ENCODE measurements at places on chromosomes 5 and 9. TPM values are rescaled to one million over a fixed set of nuclear protein-coding genes. Genes with fewer than 3 reads are reported as not detected.

- no peak for DNase-seq
Observed at GRCh38 chr5:151751091-151751490, 7.3 kb downstream of the ATOX1 start.

DNA sequence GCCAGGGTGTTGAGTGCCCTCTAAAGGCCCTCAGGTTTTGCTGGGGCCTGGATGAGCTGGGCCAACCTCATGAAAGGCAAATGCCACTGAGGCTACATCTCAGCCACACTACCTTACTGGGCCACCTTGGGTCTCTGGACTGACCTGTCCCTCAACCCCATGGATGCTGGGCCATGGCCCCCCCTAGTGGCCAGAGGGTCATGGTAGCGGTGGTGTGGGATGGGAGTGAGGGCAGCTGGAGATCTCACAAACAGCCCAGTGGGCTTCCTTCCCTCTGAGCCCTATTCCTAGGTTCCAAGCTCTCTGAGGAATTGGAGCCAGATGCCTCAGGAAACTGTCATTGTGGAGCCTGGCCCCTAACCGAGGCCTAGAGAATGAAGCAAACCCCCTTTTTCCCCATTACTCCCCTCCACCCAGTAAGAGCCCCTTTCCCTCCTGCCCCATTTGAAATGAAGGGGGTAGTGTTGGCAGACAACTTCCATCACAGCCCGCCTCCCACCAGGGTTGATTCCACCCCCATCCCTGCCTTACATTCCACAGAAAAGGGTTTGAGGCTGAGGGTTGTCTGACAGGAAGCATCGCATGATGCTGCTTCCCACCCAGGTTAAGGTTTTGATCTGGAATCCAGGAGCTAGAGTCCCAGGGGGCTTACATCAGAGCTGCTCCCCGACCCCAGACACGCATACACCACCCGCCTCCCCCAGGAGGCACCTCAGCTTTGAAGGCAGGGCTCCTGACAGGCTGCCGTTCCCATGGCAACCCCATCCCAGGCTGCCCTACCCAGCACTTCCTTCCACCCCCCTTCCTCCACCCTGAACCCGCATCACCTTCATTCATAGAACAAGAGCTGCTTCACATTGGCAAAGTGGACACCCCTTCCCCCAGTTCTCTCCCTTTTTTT, 63.9 kb downstream of the PCDH1 start:
- DNase-seq: no peak

GRCh38 chr5:20353499-20353898, 365.5 kb upstream of the CDH18 start:
- DNase-seq: no peak

PDE6A gene
- total RNA-seq: 0.31 TPM

SPINK4 gene
- not detected for total RNA-seq

DNA sequence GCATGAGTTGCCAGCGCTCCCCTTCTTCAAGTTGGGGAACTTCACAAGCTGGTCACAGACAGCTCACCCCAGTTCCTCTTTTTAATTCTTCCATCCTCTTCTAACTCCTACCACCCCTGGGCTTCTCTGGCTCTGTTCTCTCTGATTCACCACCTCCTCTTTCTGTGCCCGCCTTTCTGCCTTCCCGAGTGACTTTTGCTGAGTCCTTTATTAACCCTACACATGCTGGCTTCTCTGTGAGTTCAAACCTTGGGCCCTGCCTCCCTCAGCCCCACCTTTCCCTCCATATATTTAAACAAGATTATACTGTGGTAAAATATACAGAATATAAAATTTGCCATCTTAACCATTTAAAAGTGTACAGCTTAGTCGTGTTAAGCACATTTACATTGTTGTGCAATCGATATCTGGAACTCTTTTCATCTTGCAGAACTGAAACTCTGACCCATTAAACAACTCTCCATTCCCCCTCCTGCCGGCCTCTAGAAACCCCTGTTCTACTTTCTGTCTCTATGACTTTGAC, 32.0 kb downstream of the SLC46A2 start:
- DNase-seq: no peak

- DNase-seq: no peak
Observed at GRCh38 chr9:103941104-103941503, 153.0 kb upstream of the SMC2 start.

DNA sequence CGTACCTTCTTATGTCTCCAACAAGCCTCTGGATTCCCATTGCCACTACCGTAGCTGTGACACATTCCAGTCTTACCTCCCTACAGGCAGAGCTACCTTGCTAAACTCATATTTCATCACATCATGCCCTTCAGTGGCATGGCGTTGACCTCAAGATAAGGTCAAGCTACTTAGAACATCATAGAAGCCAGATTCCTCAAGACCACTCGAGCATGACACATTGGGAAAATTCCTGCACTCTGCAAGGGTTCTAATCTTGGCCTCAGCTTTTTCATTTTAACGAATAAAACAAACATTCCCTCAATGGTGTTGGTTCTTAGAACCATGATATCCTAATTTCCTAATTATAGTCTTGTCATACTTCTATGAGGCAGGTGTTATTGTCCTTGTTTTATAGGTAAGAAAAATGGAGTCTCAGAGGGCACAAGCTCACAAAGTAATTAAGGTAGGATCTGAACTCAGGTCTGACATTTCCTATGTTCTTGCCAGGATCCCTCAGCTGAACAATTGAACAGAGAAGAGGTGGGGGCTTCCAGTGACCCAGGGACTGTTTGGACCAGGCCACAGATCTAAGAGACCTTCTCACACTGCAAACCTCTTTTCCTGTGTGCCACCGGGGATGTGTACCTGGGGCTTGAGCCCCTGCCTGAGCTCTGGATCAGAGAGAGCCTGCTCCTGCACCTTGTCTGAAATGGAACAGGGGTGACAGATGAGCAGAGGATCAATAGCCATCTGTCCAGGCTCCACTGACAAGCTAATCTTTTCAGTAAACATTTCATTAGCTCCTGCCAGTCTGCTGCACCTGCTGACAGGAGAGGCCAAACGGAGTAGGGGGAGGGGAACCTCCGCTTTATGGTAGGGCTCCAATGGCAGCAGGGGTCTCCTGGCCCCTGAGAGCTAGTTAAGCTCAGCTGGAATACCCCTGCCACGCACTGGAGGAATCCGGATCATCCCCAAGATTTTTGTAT, 49.3 kb downstream of the ALG2 start:
- DNase-seq: no peak

- peak; percentile 7 for DNase-seq
Observed at GRCh38 chr5:63125862-63126261, 547.2 kb downstream of the LRRC70 start.

GRCh38 chr5:435961-436640, 6.9 kb upstream of the EXOC3 start:
- DNase-seq: no peak

- peak; percentile 46 for DNase-seq
Observed at GRCh38 chr5:119288379-119289033, 67.3 kb upstream of the TNFAIP8 start.

ZNF608 gene
- 37.8 TPM for total RNA-seq

- DNase-seq: no peak
Observed at GRCh38 chr5:81226286-81226685, 6.8 kb upstream of the CKMT2 start.

DNA sequence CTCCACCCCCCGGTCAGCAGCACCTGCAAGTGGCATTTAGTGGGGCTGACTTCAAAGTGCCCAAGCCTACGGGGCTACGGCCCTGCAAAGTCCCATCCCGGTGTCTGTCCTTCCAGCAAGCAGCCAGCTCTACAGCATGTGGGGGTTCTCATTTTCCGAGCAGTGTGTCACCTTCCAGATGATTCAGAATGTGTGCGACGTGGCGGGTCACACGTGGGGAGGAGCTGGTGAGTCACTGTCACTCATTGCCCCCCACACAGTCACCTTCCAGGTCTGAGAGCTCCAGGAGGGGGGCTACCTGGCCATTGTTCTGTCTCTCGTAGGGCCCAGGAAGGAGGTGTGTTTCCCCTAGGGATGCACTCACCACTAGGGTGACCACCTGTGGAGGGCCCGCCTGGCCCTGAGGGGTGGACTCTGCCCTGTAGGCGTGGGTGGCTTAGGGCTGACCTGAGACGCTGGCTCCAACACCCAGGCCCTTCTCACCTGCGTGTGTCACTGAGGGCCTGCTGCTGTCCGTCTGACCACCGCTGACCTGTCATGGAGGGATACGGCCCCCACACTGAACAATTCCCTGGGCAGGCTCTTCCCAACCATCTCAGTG, 70.2 kb downstream of the SEMA4D start:
- no peak for DNase-seq

Data from tongue (tissue), 3 donors.